ENCODE measurements at places on chromosomes 7 and 10. TPM values are rescaled to one million over a fixed set of nuclear protein-coding genes. Genes with fewer than 3 reads are reported as not detected.
A peak's percentile ranks its signal among the peaks of the same experiment; 100 is the strongest.

- DNase-seq = no peak
Observed at GRCh38 chr10:29007370-29007747, 281.5 kb upstream of the LYZL1 start.

GRCh38 chr10:91562839-91563581, 69.9 kb downstream of the PPP1R3C start:
- DNase-seq = no peak

DNA sequence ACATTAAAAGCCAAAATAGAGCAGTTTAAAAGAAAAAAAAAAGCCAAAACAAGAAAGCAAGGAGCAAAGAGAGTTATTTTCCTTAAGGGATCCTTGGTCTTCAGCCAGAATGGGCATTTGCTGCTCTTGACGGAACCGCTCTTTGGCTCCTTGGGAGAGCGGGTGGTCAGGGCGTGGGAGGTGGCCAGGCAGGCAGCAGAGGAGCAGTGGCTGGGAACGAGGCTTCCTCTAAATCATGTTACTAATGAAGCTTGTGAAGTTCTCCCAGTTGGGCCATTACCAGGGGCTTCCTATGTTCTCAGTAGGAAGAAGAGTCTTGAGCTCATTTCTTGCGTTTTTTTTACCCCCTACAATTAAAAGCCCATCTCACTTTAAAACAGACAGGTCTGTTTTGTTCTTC, 116.6 kb downstream of the DOCK1 start:
- DNase-seq = no peak

Gene MYL7
- 1.2 TPM for total RNA-seq

- no peak for DNase-seq
Observed at GRCh38 chr7:108252177-108252576, 122.0 kb upstream of the LAMB4 start.

GRCh38 chr7:131008840-131009711, 275.1 kb upstream of the KLF14 start:
- DNase-seq = no peak

GRCh38 chr10:21265622-21266021, 259.9 kb downstream of the SKIDA1 start:
- no peak for DNase-seq

DNA sequence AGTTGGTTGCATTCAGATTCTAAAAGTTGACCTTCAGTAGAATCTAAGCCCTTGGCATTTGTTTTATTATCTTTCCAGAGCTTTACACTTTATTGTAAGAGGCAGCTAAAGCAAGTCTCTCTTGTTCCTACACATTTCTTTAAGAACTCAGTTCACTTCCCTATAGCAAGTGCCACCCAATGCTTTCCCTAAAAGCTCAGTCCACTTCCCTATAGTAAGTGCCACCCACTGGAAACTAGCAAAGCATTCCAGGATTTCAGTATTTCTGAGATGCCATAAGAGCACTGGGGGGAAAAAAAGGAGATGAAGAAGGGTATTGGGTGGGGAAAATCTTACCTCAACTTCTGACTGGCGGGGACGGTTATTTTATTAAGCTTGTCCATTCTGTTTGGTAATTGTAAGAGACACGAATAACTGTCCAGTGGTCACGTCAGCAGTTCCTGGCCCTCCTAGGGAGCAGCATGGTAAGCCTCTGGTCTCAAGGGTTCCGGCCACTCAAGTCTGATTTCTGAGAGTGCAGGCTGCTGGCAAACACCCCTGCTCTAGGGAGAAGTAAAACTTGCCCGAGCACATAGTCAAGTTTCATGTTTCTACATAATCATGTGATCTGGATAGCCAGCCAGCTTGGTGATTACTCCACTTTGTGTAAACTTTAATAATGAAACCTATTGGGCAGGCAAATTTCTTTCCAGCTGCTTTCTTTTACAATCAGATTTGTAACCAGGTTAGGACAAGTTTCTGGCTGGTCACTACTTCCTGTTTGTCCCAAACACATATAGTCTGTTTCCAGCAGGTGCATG, at the start of gene BLNK:
BLNK (minus strand) TSS at position 554 of the 800 bp plus-strand sequence; CDS start at position 383, 171 bp downstream.
- peak; percentile 28 for DNase-seq

DNA sequence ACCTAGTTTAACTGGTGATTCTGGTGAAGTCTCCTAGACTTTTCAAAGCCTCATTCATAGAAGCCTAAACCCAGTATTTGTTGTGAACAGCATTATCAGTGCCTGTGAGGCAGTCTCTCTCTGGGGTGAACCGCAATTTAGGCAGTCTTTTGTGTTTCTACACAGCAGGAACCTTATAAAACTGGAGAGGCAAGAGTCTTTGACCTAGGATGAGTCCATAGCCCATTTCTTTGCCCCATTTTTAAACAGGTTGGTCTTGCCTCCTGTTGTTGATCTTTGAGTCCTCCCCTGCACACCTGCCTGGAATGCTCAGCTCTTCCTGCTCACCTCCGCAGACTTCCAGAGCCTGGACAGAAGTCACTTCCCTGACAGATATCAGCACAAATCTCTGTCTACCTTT, 51.2 kb upstream of the NRP1 start:
- no peak for DNase-seq

Measured in kidney epithelial cell (primary cell).